Large intestine (tissue), 12 donors: ENCODE measurements at places on chromosomes 7 and 10.
A peak's percentile ranks its signal among the peaks of the same experiment; 100 is the strongest.

DNA sequence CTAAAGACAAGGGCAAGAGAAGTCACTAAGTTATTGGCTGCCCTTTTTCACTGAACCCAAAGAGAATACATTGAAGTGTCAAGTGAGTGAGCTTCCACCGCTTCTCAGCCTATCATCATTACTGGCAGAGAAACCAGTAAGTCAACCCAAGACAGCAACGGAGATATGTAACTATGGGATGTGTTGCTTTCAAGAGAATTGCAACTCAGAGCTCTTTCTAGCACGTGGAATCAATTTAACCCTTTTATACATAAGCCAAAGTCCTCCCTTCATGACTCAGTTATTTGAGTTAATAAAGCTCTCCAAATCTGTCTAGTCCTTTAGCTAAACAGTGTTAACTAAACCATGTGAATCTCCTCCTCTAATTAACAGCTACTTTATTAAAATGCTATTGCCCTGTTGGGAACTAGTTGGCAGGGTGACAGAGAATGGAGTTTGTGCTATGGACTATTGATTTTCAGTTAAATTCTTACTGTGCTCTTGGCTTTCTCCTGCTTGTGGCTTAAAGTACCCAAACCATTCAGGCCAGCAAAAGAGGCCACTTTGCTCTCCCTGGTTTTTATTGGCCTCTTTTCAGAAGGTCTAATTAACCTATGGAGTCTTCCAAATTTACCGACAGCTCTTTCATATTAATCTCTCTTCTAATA, 287.7 kb downstream of the NRG3 start:
- DNase-seq: no peak

DNA sequence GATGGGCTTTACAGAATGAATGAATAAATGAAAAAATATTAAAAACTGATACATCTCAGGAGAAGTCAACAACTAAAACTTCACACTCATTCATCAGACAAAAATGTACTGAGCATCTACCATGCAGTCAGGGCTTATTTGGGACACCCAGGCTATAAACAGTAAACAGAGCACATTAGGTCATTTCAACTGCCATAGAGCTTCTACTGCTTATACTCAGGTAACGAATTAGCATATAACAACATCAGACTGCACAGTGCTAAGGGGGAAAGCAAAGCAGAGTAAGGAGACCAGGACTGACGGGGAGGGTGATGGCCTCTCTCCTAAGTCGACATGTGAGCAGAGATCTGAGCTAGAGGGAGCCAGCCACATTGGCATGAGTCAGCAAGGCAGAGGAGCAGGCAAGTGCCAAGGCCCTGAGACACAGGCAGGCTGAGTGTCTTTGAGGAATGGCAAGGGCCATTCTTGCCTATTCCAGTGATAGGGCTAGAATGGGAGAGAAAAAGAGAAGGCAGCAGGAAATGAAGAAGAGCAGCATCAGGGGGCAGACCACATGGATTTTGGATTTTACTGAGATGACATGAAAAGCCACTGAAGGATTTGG, 528.9 kb downstream of the PARD3 start:
- no peak for DNase-seq

DNA sequence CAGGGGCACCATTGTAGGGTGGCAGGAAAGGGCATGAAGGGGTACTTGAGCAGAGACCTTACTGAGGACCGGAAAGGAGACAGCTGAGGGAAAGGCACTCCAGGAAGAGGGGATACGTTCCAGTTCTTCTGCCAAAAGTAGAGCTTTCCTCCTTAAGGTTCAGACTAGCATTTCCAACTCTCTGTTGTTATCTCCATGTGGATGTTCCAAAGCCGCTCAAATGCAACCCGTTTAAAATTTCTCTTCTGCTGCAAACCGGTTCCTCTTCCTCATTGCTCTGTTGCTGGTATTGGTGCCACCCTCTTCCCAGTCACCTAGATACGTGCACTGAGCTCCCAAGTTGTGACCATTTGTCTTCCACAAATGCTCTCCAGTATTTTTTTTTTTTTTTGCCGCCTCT, 47.5 kb downstream of the TMEM209 start:
- no peak for DNase-seq

DNA sequence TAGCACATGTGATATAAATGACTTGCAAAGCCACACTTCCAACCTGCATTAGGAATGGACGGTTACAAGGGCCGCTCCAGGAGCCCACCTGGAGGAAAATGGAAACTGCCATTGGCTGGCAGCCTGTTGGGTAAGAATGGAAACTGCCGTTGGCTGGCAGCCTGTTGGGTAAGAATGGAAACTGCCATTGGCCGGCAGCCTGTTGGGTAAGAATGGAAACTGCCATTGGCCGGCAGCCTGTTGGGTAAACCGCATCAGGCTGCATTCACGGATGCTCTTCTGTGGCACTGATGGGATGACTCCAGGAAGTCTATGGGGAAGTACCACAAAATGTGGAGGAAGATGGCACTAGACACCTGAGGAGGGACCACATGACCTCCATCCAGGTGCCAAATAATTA, 143.1 kb downstream of the DPP6 start:
- no peak for DNase-seq

DNA sequence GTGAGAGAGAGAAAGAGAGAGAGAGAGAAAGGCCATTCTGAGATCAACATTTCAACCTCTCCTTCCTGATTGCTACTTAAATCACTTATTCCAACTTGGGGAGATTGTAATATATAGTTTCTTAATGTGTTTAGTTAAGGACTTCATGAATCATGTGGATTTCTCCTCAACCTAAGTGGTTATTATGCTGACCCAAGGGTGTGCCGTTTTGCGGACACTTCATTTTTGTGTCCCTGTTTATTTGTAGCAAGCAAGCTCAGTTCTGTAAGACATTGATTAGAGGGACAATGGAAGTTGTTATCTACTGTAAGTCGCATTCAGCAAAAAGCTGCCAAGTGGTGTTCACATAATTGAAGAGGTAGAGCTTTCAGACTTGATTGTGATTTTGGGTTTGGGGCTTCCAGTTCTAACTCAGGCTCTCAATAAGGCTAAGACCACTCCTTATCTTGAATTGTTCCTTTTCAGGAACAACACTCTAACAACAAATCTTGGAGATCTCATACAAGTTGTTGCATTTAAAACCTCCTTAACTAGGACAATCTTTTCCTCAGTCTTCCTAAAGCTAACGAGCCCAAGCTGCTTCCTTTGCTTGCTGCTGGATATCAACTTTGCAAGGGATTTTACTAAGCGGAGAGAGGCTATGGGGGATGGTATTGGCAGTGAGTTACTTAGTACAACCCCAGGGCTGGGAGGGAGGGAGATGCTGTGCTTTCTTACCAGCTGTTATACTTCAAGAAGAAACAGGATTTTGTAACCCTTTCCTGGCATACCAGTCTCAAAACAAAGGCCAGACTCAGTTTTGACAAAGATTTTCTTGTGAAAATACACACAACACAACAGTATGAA, 19.8 kb upstream of the COL1A2 start:
- peak; percentile 68 for DNase-seq

- no peak for DNase-seq
These were observed 13.3 kb downstream of the RGR start for GRCh38 chr10:84258034-84258695.

DNA sequence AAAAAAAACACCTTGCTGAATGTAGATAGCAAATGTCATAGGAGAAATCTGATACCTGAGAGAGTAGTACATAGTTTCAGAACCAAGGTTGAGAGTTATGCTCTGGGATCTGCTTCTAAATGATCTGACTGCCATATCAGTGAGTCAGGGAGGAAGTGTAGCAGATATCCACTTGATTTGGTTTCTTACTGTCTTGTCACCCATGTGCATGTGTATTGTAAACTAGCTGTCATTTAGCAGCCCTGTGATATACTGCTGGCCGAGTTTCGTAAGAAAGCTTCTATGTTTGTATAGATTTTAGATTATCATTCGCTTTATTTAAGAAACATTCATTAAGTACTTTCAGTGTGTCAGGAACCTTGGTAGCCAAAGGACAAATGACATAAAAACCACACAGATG, 42.0 kb downstream of the SP4 start:
- no peak for DNase-seq

- no peak for DNase-seq
These were observed 29.2 kb downstream of the CSGALNACT2 start for GRCh38 chr10:43167498-43167889.

DNA sequence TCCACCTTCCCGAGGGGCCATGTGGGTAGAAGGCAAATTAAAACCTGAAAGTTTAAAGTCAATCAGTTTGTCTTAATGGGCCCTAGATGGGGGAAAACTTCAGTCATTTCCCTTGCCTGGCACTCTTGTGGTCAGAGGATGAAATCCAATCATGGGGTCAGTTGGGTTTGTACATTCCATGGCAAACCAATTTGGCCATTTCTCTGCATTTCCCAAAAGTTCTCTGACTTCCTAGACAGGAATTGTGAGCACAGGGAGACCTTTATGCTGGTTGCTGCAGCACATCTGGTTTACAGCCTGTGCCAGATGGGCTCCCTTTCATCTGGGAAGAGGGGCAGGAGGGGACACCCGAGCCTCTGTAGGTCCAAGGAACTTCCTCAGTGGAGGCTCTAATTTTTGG, 113.0 kb downstream of the CYP26A1 start:
- DNase-seq: no peak

- no peak for DNase-seq
These were observed 27.8 kb upstream of the CDHR3 start for GRCh38 chr7:105935250-105935649.

GRCh38 chr7:90622670-90623069, 26.5 kb downstream of the CDK14 start:
- no peak for DNase-seq

GRCh38 chr10:11018432-11018841, 765 bp downstream of the CELF2 start:
- DNase-seq: peak; percentile 8

GRCh38 chr10:71434760-71435394, 38.2 kb downstream of the CDH23 start:
- DNase-seq: no peak

DNA sequence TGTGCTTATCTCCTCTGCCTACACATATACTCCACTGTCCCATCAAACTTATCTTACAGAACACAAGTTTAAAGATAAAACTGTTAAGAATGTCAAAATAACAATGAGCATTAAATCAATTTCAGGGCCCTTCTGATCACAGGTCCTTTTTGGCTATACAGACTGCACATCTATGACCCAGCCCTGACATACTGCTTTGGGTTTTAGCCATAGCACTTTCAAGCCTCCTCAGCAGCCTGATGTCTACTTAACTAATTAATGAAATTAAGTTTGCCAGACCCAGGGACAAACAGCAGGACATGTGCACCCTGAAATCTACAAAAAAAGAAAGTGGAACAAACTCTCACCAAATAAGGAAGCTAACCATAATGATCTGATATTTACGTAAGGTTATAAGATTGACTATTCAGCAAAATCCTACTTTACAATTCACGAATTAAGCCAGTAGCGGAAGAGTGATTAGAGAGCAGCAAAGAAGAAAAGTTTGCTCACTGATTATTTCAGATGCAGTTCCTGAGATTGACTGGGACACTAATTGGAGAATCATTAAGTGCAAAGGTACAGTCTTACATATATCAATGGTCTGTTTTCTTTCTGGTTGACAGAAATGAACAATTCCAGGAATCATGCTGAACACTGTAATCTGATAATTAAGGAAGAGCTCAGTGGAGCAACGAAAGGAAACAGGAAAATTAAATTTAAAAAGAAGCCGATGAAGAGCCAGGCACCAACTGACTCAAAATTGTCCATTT, 669.3 kb upstream of the LRRN3 start:
- no peak for DNase-seq

- no peak for DNase-seq
These were observed 290.9 kb upstream of the SP8 start for GRCh38 chr7:21077602-21078001.

DNA sequence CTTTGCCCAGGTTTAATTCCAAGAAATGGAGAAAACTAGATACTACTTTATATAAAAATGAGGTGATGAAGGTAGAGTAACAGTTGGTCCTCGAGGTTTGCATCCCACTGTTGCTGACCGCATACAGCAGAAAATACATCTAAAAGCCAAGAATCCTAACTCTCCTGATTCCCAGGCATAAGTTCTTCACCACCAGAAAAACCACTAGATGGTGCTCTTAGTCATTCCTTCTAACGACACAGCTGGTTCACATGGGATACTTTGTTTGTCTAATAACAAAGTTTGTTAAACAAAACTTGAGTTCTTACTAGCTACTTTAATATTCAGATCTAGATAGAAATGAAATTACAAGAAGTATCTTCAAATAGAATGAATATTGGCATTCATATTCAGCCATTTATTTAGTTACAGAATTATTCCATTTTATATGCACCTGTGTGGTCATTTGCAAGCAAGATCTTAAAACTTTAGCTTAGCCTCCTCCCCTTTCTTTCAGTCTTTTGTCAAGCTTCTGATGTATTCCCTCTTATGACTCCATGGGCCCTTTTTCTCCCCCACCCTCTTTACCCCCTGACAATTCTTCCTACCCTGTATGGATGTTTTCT, 54.1 kb upstream of the CYP26C1 start:
- DNase-seq: peak; percentile 10

- peak; percentile 16 for DNase-seq
These were observed 169.1 kb upstream of the PPP1R3A start for GRCh38 chr7:114087653-114088469.

DNA sequence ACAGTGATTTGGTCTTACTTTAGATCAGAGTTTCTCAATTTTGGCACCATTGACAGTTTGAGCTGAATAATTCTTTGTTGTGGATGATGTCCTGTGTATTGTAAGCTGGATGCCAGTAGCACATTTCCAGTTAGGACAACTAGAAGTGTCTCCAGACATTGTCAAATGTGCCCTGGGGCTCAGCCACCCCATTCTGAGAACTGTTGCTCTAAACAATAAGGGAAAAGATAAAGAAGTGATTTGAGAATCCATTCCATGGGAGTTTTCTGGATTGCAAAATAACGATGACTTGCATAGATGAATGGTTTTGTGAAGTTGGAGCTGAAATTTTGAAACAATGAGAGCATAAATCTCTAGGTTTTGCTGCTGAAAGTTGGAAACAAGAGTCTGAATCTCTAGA, 44.6 kb downstream of the NUP205 start:
- no peak for DNase-seq

DNA sequence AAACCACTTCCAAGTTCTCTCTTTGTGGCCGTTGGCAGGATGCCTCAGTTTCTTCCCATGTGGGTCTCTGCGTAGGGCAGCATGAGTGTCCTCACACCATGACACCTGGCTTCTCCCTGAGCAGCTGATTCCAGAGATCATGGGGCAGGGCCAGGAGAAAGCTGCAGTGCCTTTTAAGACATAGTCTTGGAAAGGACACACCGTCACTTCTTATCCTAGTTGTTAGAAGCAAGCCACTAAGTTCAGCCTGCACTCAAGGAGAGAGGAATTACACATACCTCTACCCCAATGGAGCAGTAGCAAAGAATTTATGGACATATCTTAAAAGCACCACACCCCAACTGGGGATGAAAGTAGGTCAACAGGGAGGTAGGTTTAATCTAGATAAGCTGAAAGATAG, 16.4 kb downstream of the NODAL start:
- no peak for DNase-seq
